ENCODE measurements at places on chromosomes 3 and 15.

- DNase-seq, result no peak
Observed at GRCh38 chr3:32381922-32382321, 9.7 kb upstream of the CMTM7 start.

DNA sequence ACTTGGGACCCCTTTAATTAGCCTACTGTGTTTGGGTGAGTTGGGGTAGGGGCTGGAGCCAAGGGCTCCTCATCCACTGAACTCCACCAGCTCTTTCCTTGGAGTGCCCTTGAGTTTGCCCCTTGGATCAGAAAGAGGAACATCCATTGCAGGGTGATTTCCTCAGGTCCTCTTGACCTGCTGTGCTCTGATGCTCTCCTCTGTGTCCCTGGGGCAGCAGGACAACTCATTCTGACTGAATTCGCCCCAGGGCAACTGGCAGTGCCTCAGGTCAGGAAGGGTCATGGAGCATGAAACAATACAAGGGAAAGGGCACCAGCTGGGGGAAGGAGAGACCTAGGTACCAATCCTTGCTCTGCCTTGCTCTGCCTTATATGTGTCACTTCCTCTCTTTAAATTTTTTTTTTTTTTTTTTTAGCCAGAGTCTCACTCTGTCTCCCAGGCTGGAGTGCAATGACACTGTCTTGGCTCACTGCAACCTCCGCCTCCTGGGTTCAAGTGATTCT lies 47.8 kb downstream of the BSN start:
- DNase-seq, result no peak

DNA sequence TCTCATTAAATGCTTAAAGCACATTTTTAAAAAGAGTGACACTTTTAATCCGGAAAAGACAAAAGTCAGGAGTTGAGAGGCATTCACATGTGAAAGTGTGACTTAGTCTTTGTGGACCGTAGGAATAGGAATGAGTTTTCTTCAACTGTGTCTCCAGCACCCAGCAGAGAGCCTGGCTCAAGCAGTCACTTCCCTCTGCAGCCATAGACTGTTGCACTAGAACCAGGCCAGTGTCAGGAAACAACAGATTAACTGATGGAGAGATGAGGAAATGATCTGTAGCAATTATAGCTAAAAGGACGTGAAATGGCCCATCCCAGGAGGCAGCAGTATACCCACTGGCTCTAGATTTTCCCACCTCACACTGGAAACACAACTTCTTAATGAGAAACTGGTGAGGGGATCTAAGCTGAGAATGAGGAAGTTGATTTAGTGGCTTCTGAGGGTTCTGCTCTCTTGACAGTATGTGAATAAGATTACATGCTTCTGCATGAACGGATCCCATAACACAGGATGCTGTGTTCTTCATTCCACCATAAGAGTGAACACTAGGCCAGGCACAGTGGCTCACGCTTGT lies 19.8 kb downstream of the CFAP92 start:
- DNase-seq, result peak; percentile 84

GRCh38 chr15:40695469-40695890 lies 506 bp downstream of the RAD51 start:
- DNase-seq, result no peak

- no peak for DNase-seq
Observed at GRCh38 chr3:186214670-186215069, 105.8 kb upstream of the ETV5 start.

- DNase-seq, result no peak
Observed at GRCh38 chr15:29924750-29925149, 102.5 kb upstream of the TJP1 start.

DNA sequence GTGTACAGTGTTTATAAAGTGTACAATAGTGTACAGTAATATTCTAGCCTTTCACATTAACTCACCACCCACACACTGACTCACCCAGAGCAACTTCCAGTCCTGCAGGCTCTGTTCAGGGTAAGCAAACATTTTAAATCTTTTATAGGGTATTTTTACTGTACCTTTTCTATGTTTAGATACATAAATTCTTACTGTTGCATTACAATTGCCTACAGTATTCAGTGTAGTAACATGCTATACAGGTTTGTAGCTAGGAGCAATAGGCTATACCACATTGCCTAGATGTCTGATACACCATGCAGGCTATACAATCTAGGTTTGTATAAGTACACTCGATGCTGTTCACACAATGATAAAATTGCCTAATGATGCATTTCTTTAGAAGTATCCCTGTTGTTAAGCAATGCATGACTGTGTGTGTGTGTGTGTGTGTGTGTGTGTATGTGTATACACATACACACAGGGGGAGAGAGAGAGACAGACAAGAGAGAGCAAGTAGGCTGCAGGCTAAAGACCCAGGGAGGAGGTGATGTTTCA lies 72.5 kb upstream of the PRR23C start:
- no peak for DNase-seq

- DNase-seq, result no peak
Observed at GRCh38 chr3:79947469-79947868, 179.7 kb upstream of the ROBO1 start.

DNA sequence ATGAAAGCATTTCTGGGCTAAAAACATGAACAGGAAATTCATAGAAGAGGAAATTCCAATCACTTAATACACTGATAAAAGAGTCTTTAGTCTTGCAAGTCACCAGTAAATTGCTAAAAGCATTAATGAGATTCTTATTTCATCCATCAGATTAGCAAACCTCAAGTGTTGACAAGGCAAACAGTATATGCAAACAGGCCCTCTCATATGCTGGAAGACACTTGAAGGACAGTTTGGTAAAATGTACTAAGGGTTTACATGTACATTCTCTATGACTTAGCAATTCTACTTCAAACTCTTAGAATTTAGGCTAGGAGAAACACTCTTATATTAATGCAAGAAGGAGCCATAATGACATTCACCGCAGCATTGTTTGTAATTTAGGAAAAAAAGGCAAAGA lies 586.1 kb upstream of the GBE1 start:
- no peak for DNase-seq

GRCh38 chr3:62586356-62586755 lies 213.0 kb upstream of the FEZF2 start:
- DNase-seq, result no peak

DNA sequence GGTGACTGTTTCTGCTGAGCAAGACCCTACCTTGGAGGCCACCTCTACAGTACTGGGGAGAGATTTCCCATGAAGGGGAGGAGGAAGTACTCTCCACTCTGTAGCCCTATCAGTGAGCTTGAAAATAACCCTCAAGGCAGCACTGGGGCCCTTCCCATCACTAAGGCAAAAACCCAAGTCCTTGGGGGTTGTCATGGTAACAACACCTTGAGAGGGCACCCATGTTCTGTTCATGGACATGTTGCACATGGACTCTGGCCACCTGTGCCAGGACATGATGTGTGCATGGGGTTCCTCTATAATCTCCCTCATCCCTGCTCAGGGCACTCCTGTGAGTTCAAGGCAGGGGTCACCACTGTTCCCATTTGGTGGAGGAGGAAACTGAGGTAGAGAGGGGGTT lies 10.9 kb upstream of the CDC25A start:
- DNase-seq, result no peak

- DNase-seq, result no peak
Observed at GRCh38 chr15:64197425-64197824, 34.6 kb upstream of the PPIB start.

DNA sequence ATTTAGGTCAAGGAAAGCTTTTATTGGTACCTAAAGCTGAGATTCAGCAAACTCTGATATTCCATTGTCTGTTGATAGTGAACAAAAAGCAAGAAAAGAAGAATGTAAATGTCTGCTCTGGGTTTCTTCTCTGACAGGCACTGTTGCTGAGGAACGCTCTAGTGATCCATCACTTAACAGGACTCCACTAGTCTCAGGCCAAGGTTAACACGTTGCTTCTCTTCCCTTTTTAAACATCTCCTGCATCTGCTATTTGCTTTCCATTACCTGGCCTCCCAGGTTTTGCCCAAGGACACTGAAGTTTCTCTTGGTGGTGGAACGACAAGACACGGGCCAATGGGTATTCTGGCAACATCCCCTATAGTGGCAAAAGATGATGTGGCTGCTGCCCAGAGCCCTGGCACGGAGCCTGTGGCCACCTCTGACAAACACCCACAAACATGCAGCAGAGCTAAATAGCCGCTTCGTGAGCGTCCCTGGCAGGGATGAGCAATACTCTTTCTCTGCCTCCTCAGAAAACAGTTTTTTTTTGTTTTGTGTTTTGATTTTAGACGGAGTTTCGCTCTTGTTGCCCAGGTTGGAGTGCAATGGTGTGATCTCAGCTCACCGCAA lies 97.8 kb upstream of the AKAP13 start:
- DNase-seq, result no peak

DNA sequence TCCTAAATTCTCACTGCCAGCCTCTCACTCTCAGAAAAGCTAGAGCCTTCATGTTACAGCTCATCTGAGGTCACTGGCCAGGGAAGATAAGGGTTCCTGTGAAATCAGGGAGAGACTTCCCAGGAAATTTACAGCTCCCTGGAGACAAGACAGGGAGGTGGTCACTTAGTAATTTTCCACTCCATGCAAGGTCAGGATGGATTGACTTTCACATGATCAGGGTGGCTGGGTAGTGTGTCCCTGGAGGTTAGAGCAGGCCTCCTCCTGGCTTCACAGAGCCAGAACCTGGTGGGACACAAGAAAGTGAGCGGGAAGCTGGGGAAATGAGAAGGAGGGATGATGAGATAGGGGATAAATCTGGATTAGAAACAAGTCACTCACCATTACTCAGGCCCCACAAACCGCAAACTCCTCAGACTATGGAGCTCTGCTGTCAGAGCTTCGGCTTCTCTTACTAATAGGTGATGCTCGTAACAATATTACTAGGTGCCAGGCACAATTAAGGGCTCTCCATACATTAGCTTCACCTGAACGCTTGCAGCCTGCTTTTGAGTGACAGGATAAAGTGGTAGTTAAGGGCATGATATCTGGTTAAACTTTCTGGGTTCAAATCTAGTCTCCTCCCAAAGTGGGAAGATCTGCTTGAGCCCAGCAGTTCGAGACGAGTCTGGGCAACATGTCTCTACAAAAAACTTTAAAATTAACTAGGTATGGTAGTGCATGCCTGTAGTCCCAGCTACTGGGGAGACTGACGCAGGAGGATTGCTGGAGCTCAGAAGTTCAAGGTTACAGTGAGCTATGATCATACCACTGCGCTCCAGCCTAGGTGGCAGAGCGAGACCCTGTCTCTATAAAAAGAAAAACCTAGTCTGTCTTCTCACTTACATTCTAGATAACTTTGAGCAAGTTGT lies 24.9 kb downstream of the DUOX2 start:
- DNase-seq, result no peak

DNA sequence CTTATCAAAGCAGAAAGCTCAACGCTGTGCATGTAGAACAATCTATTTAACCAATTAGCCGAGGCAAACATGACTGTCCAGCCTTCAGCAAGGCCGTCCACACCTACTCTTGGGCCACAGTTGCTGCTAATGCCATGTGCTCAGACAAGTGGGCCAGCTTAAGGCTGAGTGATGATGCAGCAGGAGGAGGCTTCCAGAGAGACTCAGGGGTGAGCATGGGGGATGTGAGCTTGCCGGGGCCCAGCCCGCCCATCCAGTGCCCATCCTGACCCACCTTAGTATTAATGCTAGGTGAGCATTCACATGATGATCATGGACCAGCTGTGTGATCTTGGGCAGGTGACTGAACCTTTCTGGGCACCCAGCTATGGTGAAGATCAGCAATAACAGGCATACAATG lies 150.1 kb downstream of the TPRA1 start:
- DNase-seq, result no peak

GRCh38 chr3:48715174-48715800 lies 1.7 kb downstream of the IP6K2 start:
- DNase-seq, result no peak

GRCh38 chr3:117018655-117019054 lies 309.1 kb downstream of the TUSC7 start:
- no peak for DNase-seq

DNA sequence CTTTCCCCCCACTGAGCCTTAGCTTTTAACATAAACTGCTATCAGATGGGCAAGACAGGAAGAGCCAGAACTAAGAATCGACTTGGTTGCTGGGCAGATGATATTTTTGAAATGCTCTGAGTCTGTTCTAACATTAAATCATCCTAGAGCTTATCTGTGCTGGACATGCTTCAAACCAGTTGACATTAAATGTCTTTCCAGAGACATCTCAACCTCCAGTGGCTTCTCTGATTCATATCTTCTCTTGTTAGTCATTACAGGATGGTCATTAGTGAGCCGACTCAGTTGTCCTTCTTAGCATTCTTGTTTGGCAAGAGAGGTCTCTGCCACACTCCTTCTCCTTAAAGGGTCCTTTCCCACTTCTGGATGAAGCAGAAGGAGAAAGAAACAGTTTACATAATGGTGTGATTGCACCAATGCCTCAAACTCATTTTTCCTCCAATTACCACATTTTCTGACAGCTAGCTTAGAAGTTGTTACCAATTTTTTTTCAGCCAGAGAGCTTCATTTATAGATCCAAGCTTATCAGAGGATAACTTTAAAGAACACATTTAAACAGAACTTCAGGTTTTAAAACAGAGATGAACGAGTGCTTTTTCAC lies 21.7 kb upstream of the SYN2 start:
- no peak for DNase-seq
